CD4-positive, alpha-beta T cell treated with Interleukin-10 for 1 hour (primary cell): ENCODE measurements at places on chromosomes 3 and 15.
A peak's percentile ranks its signal among the peaks of the same experiment; 100 is the strongest.

GRCh38 chr3:12622335-12622734 lies 41.6 kb downstream of the RAF1 start:
- no peak for DNase-seq

DNA sequence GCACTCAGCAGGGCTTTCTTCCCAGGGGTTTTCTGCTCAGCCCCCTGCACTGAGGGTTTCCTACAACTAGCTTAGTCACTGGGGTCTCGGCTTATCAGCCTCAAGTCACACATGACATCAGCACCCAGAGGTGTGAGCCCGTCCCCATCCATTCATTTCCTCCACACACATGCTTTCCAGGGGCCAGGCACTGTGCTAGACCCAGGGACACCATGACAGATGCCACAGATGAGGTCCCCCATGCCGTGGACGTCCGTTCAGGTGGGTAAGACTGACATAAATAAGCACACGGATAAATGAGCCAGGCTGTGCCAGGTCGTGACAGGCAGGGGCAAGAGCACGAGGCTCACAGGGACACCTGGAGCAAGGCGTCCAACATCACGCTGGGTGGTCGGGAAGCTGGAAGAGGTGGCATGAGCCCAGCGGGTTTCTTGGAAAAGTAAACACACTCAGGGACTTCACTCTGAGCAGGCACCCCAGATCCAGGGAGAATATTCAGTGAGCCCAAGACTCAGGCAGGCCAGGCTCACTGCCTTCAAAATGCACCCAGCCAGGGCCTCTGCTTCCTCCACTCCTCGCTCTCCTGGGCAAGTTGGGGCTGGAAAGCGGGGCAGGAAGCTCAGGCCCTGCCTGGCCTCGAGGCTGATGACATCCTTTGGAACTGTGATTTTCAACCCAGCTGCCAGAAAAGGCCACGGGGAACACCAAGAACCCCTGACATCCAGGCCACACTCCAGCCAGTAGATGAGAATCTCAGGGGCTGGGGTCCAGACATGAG lies 139.3 kb downstream of the CHSY1 start:
- DNase-seq = no peak

GRCh38 chr3:104717828-104718196 lies 648.9 kb upstream of the ALCAM start:
- no peak for DNase-seq

- no peak for DNase-seq
Observed at GRCh38 chr3:195059471-195060216, 211.3 kb downstream of the XXYLT1 start.

DNA sequence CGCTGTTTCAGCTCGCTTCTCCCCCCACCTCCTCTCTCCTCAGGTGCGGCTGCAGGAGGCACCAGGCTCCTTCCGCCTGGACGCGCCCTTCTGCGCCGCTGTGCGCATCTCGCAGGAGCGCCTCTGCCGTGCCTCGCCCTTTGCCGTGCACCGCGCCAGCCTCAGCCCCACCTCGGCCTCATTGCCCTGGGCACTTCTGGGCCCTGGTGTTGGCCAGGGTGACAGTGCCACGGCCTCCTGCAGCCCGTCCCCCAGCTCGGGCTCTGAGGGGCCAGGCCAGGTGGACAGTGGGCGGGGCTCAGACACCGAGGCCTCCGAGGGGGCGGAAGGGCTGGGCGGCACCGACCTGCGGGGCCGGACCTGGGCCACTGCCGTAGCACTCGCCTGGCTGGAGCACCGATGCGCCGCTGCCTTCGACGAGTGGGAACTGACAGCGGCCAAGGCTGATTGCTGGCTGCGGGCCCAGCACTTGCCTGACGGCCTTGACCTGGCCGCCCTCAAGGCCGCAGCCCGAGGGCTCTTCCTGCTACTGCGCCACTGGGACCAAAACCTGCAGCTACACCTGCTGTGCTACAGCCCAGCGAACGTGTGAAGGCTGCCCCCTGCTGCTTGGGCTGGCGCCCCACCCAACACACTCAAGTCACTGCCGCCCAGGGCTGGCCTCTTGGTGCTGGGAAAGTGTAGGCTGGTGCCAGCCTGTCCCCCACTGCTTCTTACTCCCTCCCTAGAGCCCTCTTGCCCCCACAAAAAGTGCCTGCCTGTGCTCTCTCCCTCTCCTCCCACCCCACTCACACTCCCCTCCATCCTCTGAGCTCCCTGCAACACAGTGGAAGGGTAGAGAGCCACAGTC lies 7.1 kb downstream of the ALG3 start:
- no peak for DNase-seq

DNA sequence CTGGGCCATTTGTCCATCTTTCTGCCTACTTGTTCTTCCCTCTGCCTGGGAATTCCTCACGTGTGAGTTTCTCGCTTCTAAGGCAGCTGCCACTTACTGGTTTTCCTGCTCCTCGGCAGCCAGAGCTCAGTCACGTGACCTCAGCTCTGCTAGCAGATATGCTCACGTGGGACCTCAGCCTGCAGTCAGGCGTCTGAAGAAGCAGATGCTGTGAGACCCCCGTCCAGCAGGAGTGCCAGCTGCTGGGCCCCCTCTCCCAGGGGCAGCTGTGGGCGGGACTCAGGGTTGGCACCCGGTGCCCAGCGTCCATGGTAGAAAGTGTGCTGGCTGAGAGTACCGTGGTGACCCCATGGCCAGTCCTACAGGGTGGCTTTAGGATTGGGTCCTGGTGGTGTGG lies 161.3 kb upstream of the TLE3 start:
- peak; percentile 68 for DNase-seq

DNA sequence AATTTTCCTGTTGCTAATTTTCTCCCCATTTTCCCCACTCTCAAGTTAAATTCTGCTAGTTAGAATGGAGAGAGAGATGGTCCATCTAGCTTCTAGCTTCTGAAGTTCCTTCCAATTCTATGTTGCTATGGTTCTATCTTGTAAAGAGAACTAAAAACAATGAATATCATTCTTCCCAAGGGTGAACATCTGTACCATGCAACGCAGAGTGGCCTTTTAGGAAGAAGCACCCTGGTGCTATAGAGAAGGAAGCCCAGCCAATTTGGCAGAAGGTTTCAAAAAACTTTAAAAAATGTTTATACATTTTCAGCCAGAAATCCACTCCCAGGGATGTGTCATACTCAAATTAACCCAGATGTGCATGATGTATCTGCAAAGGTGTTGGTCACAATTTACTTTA lies 149.1 kb downstream of the SEMA6D start:
- DNase-seq = no peak

DNA sequence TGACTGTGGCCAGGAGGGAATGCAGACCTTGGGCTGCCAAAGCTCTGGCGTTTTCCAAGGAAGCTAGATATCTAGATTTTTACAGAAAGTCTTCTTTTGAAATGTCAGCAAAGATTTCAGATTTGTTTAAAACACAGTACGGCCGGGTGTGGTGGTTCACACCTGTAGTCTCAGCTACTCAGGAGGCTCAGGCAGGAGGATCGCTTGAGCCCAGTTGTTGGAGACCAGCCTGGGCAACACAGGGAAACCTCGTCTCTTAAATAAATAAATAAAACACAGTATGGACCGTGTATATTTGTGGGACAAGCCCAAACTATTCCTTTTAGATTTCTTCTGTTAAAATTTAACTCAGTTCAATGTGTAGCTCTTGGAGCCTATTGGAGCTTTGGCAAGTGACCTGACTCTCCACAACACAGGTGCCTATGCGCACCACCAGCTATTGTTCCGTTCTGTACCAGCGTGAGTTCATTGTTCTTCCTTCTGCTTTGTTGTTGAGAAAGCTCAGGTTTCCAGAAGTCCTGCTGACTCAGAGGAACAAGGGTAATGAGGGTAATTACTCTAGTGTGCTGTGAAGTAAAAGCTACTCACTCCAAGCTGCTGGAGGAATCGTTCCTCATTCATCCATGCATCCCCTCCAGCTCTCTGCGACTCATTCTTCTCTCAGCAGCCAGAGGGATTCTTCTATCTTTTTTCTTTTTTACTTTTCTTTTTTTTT lies 73.1 kb upstream of the SLC6A6 start:
- DNase-seq = no peak
